ENCODE measurements at places on chromosomes 2 and 18.

- DNase-seq: no peak
Measured at GRCh38 chr18:25166113-25166512, 185.9 kb downstream of the ZNF521 start.

- DNase-seq: no peak
Measured at GRCh38 chr2:9617749-9618148, 13.0 kb downstream of the YWHAQ start.

DNA sequence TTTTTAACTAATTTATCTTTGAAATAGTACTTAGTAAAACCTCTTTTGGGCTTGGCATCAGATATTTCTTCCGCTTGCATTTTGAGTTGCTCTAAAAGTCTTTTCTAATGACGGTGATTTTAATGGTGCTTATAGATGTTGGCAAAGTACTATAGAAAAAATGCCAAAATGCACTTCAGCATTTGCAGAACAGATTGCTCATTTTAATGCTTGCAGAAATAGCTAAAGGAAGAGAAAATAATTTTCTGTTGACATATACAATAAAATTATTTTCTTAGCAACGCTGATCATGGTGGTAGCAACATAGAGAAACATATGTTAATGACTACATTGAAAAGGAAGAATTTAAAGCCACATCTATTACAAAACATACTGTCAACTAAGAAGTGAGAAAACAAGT is 170.7 kb downstream of the STK39 start:
- DNase-seq: no peak

- DNase-seq: no peak
Measured at GRCh38 chr2:45046786-45047185, 37.5 kb upstream of the SIX2 start.

DNA sequence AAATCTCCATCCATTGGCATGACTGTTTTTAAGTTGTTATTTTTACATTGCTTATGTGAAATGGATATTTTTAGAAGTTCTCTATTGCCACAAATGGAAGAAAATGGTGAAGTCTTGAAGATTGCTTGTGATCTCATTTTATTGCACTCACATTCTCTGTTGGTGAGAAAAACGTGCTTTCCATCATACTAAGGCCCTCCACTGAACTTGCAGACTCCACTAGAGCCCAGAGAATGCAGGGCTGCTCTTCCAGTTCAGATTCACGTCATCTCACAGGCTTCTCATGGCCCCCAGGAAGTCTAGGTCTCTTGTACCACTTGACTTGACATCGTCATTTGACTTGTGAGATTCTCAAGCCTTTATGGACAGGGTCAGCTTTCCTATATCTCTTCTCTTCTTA is 254.8 kb upstream of the COPS8 start:
- DNase-seq: no peak

DNA sequence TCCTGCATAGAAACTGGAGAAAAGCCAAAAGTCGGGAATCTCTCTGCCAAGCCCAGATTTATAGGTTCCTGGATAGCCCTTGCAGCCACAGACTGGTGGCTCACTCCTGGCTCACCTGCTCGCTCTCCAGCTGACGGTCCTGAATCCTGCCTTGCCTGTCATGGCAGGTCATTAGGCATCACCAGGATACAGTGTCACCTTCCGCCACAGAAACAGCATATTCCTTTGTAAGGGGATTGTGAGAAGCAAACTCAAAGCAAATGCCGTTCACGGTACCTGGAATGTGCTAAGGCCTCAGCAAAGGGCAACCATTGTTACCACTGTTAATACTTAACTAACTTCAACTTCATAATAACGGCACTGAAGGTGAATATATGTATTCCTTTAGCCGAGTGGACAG is 57.1 kb upstream of the GPR45 start:
- no peak for DNase-seq

DNA sequence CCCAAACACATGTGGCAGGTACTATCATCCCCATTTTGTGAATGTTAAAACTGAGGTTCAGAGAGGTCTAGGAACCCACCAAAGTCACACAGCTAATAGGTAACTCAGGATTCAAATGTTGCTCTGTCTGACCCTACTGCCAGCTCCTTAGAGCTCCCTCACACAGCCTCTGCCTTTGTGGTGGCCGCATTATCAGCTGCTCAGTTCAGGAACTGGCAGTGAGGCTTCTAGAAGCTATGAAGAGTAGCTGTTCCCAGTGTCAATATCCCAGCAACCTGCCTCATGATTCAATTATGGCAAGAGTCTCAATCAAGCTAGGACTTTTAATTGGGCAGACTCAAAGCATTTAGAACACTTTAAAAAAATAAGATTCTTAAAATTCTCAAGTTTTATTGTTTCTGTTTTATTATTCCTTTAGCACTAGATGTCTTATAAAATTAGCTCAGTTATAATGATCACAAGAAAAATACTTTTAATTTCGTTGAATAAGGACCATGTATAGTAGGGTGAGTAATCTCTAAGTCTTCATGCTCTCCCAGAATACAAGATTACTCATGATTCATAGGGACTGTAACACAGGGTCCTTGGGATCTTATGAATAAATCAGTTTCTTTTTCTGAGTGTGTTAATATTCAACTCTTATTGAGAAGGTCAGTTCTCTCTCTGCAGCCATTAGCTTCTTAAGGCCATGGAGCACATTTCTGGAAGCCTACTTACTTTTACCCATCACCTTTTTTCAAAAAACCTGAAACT is 342.7 kb downstream of the RND3 start:
- DNase-seq: no peak

- no peak for DNase-seq
Measured at GRCh38 chr2:201881741-201882140, 75.4 kb downstream of the CDK15 start.

DNA sequence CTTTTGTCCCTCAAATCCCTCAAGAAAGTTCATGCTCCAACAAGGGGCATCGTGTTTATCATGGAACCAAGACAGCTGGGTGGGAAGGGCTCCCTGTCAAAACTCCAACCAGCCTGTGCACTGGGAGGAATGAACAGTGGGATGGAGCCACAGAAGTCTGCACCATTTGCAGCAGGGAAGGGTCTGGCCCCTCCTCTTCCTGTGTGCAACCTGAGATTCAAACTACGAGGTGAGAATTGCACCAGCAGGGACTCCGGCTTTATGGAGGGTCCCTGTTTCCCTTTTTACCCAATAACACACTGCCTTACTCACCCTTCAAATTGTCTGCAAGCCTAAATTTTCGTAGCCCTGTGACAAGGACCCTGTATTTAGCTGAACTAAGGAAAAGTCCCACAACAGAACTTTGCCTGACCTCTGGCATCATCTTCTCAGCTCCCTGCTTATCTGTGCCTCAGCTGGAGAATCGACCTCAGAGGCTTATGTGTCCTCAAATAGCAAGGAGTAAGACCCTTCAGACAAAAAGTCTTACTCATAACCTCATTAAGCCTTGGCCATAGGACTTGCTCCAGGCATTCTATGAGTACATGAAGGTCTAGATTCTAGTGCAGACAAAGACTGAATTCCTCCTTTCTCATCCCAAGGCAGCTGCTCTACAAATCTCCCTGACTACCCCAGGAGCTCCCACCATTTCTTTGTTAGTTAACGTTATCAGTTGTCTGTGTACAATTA is 178.3 kb upstream of the SERPINE2 start:
- DNase-seq: no peak

DNA sequence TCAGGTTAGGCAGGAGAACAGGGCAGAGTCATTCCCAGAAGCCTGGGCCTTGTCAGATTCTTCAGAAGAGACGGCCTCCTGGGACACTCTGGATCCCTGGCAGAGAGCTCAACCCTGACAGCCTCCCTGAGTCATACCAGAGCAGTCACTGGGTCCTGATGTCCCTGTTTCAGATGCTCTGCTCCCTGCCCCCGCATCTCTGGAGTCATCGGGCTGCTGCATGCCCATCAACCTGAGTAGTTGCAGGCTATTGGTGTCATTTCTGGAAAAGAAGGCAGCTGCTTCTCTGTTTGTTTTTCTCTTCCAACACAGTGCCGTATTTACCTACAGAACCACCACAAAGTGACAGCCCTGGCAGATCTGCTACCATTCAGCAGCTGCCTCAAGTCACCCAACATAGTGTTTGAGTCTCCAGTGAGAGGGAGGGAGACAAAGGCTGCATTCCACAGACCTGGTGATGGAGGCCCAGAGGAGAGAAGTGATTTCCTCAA is 145.1 kb downstream of the B3GNT2 start:
- peak; percentile 34 for DNase-seq

- no peak for DNase-seq
Measured at GRCh38 chr2:237574894-237575868, 8.8 kb downstream of the PRLH start.

GRCh38 chr2:182761903-182762302 is 45.8 kb downstream of the DNAJC10 start:
- DNase-seq: no peak

GRCh38 chr2:120431386-120432292 is 85.7 kb downstream of the INHBB start:
- DNase-seq: no peak

DNA sequence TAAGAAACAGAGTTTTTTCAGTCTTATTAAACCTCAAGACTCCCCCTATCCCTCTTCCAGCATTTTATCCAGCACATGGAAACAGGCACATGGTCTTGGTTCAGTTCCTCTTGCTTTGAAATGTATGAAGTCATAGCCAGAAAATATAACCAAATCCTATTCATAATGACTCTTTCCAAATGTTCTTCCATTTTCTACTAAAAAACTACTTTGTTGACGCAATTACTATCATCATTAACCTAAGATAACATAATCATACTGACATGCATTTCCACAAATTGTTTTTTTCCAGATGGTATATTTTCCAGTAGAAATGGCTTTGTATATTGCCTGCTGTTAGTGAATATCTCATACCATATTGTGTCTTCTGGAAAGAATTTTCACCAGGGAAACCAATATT is 261.3 kb downstream of the PID1 start:
- DNase-seq: no peak

- DNase-seq: no peak
Measured at GRCh38 chr2:211407076-211407475, 850.7 kb downstream of the CPS1 start.

- DNase-seq: no peak
Measured at GRCh38 chr2:168662651-168663208, 139.7 kb upstream of the NOSTRIN start.

DNA sequence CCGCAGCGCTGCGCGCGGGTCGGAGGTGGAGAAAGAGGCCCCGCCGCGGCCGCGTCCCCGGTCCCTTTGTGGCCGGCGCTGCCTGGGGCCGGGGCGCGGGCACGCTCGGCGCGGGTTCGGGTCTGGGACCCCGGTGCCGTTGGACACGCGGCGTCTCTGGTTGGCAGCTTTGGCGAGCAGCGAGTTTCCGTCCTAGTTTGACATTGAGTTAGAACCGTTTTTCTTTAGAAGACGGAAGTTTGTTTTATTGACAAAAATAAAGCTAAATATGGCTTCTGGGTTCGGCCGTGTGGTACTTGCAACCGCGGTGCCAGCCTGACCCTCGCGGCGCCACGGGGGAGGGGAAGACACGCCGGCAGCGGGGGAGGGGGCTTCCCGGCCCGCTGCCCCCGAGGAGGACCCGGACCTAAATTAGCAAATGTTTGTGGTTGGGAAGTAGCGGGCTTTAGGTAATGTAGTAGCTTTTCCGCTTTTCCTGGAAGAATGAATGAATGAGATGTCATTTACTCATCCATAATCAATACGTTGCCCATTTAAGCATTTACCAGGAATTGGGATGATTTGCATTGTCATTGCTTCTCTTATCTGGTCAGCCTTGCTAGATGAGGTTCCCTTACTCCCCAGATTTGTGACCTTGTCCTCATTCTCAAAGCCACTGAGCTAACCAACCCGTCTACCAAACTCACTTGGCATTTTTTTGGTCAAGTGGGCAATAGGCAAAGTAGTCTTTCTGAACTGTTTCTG is 530 bp downstream of the GALNT1 start:
- peak; percentile 29 for DNase-seq

DNA sequence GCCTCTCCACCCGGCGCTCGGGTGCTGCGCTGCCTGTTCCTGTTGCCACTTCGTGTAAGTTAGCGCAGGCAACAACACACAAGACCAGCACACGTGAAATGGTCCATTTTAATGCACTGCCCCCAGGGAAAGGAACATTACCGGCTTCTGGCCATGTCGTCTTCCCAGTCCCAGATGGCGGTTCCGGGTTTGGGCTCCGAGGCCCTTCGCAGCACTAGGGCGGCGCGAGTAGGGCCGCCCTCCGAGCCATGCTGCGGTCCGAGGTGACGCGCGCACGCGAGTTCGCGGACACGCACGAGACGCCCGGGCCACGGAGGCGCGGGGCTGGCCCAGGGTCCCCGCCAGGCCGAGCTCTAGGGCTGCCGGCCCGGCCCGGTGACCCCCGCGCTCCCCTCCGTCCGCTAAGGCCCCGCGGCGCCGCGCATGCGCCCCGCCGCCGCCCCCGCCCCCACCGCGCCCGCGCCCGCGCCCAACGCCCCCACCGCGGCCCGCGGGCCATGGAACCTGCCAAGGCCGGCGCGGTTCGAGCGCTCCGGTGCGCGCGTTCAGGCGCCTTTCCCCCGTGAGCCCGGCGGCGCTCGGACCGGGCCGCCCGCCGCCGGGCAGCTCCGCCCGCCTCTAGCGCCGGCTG is 367 bp upstream of the ZNF236 start:
- peak; percentile 67 for DNase-seq

DNA sequence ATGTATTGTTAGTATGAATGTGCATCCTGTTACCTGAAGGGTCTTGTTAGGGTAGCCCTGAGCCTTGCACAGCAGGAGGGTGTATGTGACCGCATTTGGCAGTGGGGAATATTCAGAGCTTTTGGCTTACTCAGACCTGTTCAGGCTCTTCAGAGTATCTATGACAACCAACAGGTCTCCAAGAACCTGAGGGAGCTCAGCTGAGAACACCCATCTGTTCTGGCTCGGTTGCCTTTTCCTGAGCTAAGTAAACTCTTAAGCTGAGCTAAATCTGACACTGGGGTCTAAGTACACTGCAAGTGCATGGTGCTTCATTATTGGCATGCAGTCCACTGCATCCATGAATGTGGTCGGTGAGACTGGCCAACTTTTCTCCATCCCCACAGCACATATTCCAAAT is 92.4 kb upstream of the CHST9 start:
- DNase-seq: no peak

DNA sequence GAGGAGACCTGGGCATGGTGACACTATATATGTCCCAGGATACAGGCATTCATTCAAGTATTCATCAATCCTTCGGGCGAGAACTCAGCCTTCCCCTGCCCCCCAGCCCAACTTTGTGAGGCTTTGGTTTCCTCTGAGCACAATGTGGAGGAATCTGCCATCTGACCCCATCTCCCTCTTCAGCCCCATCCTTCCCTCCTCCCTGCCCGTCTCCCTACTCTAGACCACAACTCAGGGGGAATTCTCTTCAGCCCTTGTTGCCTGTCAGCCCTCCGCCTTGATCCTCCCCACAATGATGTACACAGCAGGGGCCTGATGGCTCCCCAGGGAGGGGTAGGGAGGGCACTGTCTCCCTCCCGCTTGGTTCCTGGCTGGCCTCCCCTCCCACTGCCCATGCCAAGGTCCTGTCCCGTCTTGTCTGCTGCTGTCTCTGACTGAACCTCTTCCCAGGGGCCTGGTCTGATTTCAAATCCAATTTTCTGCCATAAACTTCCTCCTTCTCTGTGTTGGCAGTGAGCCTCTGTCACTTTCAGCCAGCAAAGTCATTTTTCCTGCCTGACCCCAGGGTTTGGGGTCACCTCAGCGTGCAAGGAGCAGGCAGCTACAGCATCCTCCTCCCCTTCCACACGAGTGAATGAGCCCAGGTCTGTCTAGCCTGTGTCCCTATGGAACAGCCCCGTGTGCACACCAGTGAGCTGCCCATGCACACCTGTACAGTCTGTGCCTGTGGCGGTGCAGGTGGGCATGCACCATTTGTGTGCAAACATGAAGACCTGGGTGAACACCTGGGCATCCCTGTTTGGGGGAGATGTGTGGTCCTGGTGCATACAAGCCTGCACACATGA is 197.3 kb downstream of the CELF4 start:
- no peak for DNase-seq
